Ovary (tissue), 10 donors: ENCODE measurements at places on chromosomes 1 and 21. TPM values are rescaled to one million over a fixed set of nuclear protein-coding genes. Genes with fewer than 3 reads are reported as not detected.

Gene LCE3E
- total RNA-seq: not detected

Gene PPP1R15B
- 69.5 TPM for total RNA-seq

Gene TMEM81
- total RNA-seq: 4.2 TPM

Gene SMCP
- total RNA-seq: not detected

Gene GOLT1A
- not detected for total RNA-seq

Gene CASQ1
- total RNA-seq: not detected

Gene MLLT11
- 6.3 TPM for total RNA-seq

Gene ZYG11A
- not detected for total RNA-seq

Gene LGR6
- 0.35 TPM for total RNA-seq

Gene LRRC3
- total RNA-seq: 5.1 TPM

Gene TRIM62
- total RNA-seq: 4.1 TPM

Gene OR14K1
- not detected for total RNA-seq

Gene TEDDM1
- total RNA-seq: not detected

Gene CYP4Z1
- not detected for total RNA-seq

Gene IL19
- total RNA-seq: not detected

Gene CFAP141
- not detected for total RNA-seq
